ENCODE measurements at places on chromosomes 12 and 14.

DNA sequence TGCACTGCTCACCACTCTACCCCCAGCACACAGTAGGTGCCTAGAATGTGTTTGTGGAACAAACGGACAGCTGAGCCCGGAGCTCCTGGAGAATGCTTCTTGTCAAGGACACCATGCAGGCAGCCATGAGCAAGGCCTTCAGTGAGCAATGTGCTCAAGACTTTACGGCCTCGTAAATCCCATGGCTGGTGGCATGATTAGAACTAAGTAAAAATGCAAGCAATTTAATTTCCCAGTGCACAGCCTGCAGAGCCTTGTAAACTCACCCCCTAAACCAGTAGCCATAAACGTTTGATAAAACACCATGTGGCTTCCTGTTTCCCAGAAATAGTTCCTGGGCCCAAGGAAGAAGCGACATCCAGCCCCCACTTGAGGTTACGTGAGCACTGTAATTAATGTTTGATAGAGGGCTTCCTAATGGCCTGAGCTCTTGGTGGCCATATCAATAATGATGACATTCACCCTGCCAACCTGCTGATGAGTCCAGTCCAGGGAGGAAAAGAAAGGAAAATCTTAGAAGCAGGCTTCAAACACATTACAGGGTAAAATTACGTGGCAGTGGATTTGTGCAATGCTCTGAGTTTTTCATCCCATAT is 36.4 kb upstream of the FICD start:
- no peak for DNase-seq

DNA sequence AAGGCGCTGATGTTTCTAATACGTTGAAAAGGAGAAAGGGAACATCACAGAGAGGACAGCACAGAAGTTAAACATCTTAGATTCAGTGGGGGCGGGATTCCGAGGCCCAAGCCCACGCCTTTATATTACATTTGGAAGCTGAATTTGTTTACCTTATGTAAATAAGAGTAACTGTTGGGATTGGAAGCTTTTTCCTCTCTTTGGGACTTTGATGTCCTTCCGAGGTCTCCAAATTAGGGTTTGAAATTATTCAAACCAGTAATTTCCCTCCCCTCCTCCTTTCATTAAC is 6.4 kb downstream of the FOXA1 start:
- DNase-seq: no peak

DNA sequence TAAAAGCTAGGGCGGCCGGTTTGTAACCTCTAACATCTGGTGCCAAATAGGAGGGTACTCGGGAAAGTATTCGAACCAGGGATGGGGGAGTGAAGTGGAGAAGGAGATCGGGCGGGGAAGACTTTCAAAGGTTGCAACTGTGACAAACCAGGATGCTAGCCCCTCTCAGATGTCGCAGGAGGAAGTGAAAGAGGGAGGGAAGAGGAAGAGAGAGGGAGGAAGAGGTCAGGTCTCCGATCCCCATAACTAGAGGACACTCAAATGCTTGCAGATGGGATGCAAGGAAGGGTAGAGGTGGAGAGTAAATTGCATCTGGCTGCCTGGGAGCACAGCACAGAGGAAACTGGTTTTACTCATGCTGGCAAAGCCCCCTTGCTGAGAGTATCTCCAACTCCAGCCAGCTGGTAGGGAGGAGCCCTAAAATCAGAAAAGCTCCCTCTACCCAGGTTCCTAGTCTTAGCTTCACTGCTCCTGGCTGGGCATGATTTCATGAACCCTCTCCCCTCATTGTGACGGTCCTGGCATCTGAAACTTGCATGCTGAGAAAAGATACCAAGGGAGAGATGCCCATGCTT is 696.7 kb upstream of the TBX3 start:
- no peak for DNase-seq

- no peak for DNase-seq
Observed at GRCh38 chr12:68065163-68065562, 75.9 kb downstream of the IFNG-AS1 start.

GRCh38 chr14:54338696-54339317 is 58.0 kb upstream of the CDKN3 start:
- peak; percentile 61 for DNase-seq

DNA sequence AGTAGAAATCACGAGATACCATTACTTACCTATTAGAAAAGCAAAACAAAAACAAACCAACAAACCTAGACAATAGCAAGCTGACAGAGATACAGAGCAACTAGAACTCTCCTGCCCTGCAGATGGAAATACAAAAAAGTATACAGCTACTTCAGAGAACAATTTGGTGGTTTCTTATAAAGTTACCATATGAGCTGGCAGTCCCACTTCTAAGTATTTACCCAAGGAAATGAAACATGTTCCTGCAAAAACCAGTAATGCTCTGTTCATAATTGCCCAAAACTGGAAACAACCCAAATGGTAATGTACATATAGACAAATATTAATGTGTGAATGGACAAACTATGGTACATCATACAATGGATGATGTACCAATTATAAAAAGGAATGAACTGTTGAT is 31.7 kb downstream of the FUT8 start:
- no peak for DNase-seq

DNA sequence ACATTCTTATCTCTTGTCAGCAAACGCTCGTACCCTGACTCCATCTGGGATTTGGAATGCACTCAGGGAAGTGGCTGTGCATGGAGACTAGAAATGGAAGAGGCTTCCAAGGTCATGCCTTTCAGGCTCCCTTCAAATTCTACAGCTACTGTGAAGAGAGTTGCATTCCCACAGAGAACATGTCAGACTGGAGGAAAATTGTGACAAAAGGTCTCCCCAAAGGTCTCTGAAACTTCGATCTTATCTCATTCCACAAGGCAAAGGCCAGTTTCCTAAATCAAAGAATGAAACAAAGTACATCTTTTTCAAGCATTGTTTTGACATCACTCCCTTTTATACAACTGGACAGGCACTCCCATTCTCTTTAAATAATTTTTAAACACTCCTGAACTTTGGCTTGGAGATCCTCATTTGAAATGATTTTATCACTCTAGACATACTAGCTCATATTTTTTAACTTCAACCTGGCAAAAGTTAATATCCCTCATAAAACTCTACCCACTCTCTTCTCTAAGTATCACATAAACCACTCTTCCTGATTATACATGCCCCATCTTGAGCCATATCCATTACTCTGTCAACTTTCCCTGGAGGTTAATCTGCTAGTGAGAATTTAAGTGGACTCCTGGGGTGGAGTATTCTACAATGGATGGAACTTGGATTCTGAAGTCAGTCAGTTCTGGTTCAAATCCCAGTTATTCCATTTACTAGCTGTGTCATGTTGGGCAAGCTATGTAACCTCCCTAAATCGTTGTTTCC is 218.1 kb upstream of the HMGA2 start:
- no peak for DNase-seq

DNA sequence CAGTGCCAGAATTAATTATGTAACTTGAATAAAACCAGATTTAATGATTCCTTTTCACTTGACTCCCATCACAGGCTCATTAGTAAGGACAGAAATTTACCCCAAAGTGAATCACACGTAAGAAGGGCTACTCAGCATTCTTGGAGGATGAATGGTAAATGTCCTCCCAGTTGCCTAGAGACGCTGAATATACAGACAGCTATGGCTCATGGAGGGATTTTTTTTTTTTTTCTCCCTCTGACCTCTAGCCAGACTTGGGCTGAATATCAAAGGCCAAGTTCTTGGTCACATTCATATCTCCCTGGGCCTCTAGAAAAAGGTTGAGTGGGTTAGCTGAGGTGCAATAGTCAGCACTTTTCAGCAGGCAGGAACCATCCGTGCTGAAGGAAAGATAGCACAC is 77.5 kb downstream of the PHLDA1 start:
- DNase-seq: peak; percentile 24

GRCh38 chr14:31261859-31262731 is 54.5 kb upstream of the HECTD1 start:
- peak; percentile 69 for DNase-seq

DNA sequence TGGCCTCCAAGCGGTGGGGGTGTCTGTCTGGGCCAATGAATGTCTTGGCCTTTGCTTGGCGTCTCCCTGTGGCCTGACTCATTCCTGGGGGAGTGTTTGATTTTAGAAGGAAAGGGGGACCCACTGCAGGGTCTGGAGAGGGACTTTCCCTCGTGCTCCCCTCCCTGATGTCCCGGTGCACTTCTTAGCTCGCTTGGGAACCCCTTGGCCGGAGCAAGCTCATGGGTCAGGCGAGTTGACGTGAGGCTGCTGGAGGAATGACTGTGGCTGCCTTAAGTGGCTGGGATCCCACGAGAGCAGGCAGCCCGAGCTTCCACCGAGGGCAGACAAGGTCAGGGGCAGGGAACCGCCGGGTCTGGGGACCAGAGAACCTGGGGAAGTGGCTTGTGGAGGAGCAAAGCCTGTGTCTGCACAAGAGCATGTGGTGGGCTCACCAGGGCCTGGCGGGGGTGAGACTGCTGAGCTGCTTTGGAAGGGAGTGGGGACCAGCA is 218.4 kb upstream of the C14orf180 start:
- no peak for DNase-seq

All from eye (tissue), 1 donor.